Lower leg skin (tissue), 4 donors: ENCODE measurements at places on chromosomes 7 and 10.

- DNase-seq, result no peak
Observed at GRCh38 chr10:23293145-23293724, 51.4 kb downstream of the C10orf67 start.

DNA sequence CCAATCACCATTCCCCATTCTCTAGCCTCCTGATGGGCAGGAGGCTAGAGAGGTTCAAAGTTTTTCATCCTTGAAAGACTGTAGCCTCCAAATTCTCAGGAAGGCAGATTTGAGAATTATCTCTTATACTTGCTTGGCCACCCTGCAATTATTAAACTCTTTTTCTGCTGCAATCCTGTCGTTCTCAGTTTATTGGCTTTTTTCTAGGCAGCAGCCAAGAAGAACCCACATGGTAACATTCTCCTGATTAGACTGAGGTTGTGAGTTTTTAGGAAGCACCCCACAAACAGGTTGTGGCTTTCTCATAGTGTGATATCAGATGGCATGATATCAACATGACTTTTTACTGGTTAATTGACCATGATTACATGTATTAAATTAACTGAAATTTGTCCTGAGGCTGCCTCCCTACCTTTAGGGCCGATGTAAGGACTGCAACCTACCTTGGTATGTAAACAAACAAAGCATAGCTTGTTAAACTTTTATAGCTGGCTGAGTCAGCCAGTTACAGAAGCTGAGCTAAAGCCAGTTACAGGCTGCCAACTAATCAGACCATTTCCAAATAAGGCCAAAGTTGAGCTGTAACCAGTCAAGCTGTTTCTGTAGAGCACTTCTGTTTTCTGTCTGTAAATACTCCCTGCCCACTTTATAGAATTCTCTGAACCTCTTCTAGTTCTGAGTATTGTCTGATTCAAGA lies 3.2 kb upstream of the ZNF248 start:
- DNase-seq, result no peak

DNA sequence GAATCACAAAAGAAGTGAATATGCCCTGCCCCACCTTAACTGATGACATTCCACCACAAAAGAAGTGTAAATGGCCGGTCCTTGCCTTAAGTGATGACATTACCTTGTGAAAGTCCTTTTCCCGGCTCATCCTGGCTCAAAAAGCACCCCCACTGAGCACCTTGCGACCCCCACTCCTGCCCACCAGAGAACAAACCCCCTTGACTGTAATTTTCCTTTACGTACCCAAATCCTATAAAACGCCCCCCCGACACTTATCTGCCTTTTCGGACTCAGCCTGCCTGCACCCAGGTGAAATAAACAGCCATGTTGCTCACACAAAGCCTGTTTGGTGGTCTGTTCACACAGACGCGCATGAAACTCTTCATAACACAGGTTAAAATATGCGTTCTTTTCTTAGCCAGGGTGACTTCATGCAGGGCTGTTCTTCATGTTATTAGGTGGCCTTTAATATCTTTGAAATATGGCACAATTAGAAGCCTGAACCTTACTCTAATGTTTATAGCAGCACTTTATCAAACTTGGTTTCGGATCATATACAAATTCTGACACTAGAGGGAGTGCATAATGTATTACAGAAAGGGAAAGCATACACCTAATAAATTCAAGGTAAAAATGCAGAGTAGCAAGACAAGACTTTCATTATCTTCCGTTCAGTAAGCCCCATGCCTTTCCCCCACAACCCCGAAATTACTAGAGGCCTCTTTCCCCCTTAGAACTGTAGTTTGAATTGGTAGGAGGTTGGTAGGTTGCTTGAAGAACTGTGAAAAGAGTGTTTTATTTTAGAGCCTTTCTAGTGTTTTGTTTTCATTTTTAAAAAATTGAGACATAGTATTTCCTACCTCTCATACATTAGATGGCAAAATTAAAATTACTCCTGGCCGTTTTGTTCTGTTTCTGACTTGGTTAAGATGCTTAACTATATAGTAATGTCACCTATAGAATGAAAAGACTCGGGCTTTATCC lies 117.9 kb downstream of the NPY start:
- DNase-seq, result no peak

- no peak for DNase-seq
Observed at GRCh38 chr10:73865459-73866442, 8.6 kb downstream of the CAMK2G start.

DNA sequence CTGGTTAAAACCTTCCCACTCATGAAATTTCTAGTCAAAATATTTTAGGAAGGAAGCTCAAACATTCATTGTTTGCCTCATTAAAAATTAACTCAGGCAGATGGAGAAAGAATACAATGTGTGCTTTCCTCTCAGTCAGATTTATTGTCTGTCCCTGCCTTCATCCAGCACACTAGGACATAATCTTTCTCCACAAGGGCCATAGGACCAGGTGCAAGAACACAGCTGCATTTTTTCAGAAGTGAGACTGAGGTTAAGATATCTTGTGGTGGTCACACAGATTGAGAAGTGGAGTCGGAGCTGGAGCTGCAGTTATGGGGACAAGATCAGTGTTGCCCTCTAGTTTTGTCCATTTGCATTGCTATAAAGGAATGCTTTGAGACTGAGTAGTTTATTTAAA lies 666.3 kb downstream of the CCSER2 start:
- no peak for DNase-seq

- DNase-seq, result no peak
Observed at GRCh38 chr7:125390981-125391380, 461.4 kb upstream of the POT1 start.

DNA sequence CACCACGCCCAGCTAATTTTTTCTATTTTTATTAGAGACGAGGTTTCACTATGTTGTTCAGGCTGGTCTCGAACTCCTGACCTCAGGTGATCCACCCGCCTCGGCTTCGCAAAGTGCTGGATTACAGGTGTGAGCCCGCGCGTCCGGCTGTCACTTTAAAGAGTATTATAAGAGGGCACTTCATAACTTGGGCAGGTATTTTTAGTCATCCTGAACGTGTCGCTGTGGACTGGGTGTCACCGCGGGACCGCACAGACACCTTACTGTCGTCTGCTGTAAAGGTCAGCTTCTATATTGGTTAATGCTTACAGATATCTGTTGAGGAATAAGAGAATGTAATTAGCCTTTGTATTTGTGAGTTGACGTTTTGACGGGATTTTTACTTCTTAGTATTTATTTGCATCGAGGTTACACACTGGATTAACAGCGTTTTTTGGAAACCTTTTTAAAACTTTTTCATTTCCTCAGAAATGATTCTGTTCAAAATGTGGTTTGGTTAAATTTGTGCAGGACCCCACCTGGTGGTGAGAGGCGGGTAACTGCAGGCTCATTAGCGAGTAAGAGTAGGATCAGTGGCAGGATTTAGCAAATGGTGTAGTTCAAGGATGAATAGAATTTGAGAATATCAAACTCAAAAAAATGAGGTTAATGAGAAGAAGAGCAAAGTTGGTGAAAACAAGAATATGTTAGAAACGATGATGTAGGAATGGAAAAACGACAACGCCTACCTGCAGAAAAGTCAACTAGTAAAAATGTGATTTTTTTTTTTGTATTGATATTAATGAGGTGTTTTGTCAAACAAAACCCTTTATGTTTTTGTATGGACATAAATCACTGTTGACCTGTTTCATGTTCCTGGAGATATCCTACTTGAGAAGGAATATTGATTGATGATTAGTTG lies 3.2 kb downstream of the DNAJB6 start:
- DNase-seq, result peak; percentile 70
